ENCODE measurements at places on chromosomes 1 and 21.

DNA sequence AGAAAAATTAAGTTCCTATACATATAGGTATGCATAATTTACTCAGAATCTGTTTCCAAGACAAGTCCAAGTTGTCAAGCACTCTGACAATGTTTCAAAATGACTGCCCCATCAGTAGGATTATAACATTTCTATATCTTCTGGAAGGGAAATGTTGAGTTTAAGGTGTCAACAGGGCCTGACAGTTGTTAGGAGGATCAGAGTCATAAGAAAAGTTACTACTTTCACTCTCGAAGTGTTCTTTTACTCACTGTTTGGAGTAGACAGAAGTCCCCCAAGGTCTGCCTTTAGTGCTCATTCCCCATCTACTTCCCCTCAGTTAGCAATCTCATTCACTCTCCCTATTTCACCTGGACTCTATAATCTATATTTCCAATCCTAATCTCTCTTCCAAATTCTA is 20.6 kb upstream of the MAGI3 start:
- DNase-seq = no peak

DNA sequence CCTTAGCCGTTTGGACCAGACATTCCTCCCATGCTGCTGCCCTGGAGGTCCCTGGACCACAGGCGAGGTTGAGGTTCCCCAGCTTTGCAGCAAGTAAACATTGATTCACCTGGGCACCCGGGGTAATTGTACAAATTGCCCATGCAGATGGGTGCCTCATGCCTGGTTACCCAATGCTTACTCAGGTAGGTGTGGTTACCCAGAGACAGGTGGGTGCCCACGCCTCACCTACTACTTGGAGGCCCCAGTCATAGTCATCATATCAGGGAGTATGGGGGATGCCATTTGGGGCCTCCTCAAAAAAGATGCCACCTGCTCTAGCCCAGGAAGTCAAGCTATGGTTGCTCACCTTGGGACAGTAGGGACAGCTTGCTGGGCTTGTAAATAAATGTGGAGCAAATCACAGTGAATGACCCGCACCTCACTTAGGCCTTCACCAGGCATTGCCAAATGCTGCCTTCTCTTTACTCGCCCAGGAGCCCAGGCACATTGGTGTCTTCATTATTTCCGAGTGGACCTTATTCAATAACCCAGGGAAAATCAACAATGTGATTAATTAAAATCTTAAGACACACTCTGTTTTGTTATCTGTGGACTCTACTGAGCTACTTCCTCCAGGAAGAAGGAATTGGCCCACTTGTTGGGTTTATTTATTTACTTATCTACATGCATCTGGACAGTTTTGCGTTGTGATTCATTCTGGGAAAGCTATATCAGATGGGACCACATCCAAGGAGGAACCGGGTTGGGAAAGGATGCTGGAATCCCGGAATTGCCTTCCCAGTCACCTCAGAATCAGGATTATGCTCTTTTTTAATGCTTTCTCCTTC is 35.6 kb upstream of the GRHL3 start:
- no peak for DNase-seq

- no peak for DNase-seq
Observed at GRCh38 chr1:154256686-154257085, 15.7 kb upstream of the HAX1 start.

DNA sequence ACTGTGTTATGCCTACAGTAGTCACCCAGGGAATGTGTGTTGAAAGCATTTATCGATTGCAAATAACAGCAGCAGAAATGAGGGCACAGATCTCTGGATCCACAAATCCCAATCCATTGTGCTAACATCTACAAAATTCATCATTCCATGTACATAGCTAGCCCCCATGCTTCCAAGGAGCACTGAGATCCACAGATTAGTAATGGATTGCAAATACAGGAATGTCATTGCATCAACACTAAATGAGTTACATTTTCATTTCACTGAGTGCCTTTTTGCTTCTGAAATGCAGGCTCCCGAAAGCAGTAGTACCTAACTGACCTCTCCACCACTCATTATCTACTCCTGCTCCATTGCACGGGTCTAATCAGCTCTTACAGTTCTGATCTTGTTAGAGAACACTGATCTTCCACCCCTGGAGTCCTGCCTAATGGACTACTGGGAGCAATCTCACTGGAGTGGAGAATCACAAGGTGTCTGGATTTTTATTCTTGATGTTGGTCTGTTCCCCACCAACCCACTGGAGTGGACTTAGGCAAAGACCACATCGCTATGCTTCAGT is 30.5 kb downstream of the ASTN1 start:
- DNase-seq = no peak

GRCh38 chr1:223713546-223714420 is 1.4 kb downstream of the CAPN2 start:
- no peak for DNase-seq

- no peak for DNase-seq
Observed at GRCh38 chr1:98737835-98738234, 76.3 kb downstream of the SNX7 start.

GRCh38 chr1:227559499-227559898 is 3.9 kb upstream of the ZNF678 start:
- DNase-seq = no peak

DNA sequence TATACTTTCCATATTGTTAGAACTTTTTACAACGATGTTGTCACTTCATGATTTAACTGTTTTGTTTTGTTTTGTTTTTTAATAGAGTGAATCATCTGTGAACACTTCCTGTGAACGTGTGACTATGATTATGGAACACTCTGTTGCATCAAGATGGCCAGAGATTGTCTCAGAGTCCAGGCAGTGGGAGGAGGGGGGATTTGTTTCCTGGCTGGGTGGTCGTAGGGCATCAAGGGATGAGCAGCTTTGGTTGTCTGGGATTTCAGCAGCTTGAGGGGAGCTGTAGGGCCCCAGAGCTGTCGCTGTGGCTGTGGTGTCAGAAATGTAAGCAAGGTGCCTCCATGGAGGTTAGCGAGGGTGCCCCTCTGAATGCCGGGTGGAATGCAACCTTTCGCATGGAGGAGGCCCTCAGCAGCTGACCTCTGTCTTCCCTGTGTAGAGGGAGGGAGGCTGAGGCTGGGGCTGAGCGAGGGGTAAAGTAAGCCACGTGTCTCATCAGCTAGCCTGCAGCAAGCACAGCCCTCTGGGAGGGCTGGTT is 21.4 kb downstream of the NEK2 start:
- no peak for DNase-seq

DNA sequence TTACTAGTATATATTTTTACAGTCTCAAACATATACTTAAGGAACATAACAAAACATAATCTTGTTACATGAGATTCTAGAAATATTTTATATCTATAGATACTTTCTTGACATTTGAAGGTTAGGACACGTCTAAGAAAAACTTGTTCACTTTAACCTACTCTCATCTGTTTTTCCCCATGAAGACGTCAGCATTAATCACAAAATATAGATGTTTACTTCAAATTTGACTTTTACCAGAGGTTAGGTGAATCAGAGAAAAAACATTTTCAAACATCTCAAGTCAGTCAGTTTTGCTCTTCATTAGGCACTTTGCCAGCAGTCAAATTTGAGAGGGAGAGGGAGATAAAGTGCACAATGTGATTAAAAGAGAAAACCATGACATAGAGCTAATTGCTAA is 47.7 kb downstream of the BRINP3 start:
- no peak for DNase-seq

DNA sequence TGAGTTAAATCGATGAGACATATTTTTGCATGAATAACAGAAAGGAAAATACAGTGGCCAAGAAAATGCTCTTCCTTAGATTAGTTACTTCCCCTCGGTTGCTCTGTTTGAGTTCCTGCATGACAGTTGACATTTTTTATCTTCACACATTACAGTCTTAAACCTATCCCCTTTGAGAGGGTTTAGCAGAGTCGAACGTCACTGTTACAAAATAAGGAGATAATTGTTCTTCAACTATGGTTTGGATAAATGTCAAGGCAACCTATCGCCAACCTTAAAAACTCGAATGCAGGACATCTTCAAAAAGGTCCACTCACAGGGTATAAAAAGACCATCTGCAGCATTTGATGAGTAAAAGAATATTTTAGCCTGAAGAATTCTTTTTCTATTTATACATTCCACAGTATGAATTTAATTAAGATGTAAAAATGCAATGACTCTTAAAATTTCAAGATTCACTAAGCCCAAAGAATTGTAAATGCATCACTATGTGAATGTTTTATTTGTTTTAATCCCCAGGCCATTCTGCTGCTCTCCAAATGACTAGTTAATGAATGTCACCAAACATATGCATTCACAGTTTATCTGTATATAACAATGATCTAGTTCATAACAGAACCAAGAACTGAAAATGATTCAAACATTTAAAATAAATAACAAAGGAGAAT is 68.9 kb upstream of the COL11A1 start:
- no peak for DNase-seq

GRCh38 chr1:228215663-228216116 is 7.8 kb downstream of the OBSCN start:
- DNase-seq = no peak

DNA sequence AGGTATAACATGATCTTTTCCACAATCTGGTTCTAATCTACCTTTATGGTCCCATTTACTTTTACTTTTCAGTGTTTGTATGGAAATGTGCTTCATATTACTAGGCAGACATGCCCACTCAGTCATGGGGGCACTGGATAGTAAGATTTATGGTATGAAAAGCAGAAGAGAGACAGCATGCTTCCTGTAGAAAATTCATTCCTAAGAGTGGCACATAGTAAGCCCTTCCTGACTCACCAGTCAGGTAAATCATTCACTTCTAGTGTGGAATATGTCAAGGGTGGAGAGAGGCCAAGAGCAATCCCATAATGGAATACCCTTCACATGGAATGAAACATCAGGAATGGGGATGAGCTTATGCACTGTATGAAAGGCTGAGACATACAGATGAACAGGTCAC is 49.5 kb upstream of the BCL10 start:
- DNase-seq = no peak

- DNase-seq = peak; percentile 85
Observed at GRCh38 chr21:46184625-46185555, 631 bp upstream of the SPATC1L start.

DNA sequence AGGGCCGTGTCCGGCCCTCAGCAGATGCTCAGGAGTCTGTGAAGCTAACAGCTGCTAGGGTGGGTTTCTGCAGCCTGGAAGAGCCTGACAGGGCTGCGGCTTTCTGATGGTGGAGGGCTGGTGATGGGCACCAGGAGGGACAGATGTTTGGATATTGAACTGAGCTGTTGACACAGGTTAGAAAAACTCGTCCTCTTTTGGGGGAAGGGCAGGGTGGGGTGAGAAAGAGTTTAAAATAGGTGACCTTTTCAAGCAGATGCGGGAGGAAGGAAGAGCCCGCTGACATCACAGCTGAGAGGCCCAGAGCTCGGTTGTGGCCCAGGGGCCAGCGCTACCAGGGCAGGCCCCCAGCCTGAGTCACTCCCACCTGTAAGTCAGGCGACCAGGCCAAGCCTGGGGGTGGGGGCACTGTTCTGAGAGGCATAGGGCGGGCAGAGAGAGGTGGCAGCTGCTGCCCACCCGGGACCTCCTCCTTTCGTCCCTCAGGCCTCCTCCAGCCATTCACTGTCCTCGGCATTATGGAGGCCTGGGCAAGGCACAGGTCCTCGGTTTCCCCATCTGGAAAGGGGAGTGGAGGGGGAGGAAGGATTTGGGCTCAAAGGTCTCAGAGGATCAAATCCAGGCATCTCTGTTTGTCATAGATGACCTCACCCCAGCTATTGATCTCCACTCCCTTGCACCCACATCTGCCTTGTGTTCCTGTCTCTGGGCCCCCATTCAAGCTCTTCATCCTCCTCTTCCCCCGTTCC is 32.3 kb upstream of the ID3 start:
- no peak for DNase-seq

DNA sequence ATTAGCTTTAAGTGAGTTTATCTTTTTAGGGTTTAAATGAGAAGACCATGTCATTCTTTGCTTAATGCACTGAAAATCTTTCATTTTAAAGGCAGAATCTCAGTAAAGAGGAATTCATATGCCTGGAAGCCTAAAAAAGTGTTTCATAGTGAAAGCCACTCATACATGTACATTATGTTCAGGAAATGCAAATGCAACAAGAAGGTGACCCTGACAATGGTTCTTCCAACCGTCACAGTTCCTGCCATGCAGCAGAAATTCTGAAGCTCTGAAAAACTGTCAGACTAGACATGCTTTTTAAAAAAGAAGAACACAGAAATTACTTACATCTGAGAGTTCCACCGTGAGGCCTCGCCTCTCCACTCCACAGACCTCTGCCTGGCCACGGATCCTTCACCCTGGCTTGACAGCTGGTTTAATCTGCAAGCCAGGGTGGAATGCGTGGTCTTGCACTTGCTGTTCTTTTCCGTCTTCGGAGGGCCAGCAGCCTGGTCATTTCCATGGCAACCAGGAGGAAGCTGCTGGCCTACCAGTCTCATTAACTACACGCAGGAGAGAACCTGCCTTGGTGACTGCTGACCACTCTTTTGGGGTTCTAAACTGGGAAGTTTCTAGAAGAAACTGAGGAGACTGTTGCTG is 41.8 kb upstream of the PAXBP1 start:
- DNase-seq = no peak

GRCh38 chr21:30251781-30252180 is 31.0 kb downstream of the KRTAP24-1 start:
- no peak for DNase-seq

GRCh38 chr1:101451888-101452287 is 215.1 kb downstream of the S1PR1 start:
- DNase-seq = no peak

- no peak for DNase-seq
Observed at GRCh38 chr1:116769994-116770393, 15.8 kb downstream of the CD2 start.

DNA sequence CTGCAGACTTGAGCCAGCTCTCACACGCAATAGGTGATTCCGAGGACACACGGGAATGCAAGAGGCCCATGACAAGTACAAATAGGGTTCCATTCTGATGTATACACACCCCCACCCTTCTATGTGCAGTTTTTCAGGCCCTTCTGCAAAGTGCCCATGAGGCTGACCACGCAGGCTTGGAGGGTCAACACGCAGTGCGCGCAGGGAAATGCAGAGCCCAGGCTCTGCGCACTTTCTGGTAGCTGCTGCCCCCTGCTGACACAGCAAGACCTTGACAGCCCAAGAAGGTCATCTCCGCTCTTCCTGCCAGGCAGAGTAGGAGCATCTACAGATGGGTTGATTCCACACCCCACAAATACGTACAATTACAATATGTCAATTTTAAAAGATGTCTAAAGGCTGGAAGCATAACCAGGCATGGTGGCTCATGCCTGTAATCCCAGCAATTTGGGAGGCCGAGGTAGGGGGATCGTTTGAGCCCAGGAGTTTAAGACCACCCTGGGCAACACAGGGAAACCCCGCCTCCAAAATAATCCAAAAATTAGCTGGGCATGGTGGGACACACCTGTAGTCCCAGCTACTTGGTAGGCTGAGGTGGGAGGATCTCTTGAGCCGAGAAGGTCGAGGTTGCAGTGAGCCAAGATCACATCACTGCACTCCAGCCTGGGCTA is 18.5 kb downstream of the SH3BP5L start:
- DNase-seq = peak; percentile 39

GRCh38 chr21:45613881-45614280 is 29.6 kb upstream of the PCBP3 start:
- no peak for DNase-seq

- no peak for DNase-seq
Observed at GRCh38 chr1:17826165-17826488, 71.0 kb downstream of the ACTL8 start.

Measured in T-helper 2 cell (primary cell).